ENCODE measurements at places on chromosomes 2 and 18. TPM values are rescaled to one million over a fixed set of nuclear protein-coding genes. Genes with fewer than 3 reads are reported as not detected.

- H3K27me3 ChIP-seq, result peaks cover 6% of the 10 kb centered on the region
- H3K36me3 ChIP-seq, result no peaks in the 10 kb centered on the region
- no peak for DNase-seq
Measured at GRCh38 chr2:112782234-112782799, 2.0 kb downstream of the IL1A start.

DNA sequence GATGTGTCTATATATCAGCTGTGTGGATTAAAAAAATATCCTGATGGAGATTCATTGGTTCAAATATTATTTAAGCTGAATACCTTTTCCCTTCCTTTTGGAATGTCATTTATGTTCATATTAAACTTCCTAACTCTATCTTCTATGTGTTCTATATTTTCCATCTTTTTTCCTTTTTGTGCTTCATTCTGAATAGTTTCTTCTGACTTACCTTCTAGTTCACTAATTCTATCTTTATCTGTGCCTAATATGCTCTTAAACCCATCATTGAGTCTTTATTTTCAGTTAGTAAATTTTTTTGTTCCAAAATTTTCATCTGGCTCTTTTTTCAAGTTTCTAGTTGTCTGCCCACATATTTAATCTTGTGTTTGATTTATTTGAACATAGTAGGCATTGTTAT lies 219.4 kb upstream of the STON1 start:
- no peak overlapping the region for H3K27ac ChIP-seq
- H3K36me3 ChIP-seq, result peaks cover 11% of the 10 kb centered on the region
- no peaks in the 10 kb centered on the region for H3K27me3 ChIP-seq
- H3K4me1 ChIP-seq, result peaks cover 14% of the 10 kb centered on the region

- no peaks in the 10 kb centered on the region for H3K27me3 ChIP-seq
- H3K4me3 ChIP-seq, result no peak overlapping the region
- DNase-seq, result no peak
- no peaks in the 10 kb centered on the region for H3K4me1 ChIP-seq
- H3K27ac ChIP-seq, result no peak overlapping the region
Measured at GRCh38 chr18:8264861-8265411, 344.3 kb upstream of the RAB12 start.

- H3K27ac ChIP-seq, result no peak overlapping the region
- no peak overlapping the region for H3K4me3 ChIP-seq
- H3K27me3 ChIP-seq, result peaks cover 17% of the 10 kb centered on the region
- H3K4me1 ChIP-seq, result peaks cover 16% of the 10 kb centered on the region
Measured at GRCh38 chr2:16722677-16723076, 57.0 kb upstream of the CYRIA start.

DNA sequence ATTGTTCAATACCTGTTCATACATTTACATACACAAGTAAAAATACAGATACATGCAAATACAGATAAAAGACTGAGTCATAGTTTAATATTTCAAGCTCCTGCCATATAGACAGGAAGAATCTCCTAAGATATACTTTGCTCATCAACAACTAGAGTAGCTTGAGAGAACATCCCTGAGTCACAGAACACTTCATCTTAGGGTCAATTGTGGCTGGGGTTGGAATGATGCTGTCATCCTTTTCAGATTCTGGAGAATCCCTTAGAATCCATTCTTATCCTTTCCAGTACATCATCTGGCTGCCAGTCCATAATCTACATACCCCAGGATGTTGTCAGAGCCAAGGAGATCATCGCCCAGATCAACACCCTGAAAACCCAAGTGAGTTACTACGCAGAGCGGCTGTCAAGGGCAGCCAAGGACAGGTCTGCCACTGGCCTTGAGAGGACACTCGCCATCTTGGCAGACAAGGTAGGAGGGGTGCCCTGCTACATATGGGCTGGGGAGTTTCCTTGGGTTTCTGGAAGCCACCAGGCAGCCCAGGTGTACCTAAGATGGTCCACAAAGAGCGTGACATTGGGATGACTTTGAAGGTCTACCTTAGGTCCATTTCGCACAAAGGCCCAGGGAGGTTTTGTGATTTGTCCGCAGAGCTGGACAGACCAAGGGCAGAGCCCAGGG lies 55.7 kb downstream of the COA5 start:
- H3K27ac ChIP-seq, result no peak overlapping the region
- no peaks in the 10 kb centered on the region for H3K27me3 ChIP-seq
- peaks cover 51% of the 10 kb centered on the region for H3K4me1 ChIP-seq
- no peak overlapping the region for H3K4me3 ChIP-seq
- H3K36me3 ChIP-seq, result peaks cover 4% of the 10 kb centered on the region

GRCh38 chr2:64541547-64541946 lies 17.4 kb downstream of the AFTPH start:
- peaks cover 52% of the 10 kb centered on the region for H3K4me1 ChIP-seq
- no peaks in the 10 kb centered on the region for H3K27me3 ChIP-seq
- DNase-seq, result no peak
- H3K4me3 ChIP-seq, result no peak overlapping the region
- no peak overlapping the region for H3K27ac ChIP-seq

GRCh38 chr2:105861200-105861599 lies 116.5 kb downstream of the NCK2 start:
- H3K27ac ChIP-seq, result no peak overlapping the region
- peaks cover 95% of the 10 kb centered on the region for H3K4me1 ChIP-seq
- H3K36me3 ChIP-seq, result peaks cover 43% of the 10 kb centered on the region
- no peak overlapping the region for H3K4me3 ChIP-seq
- H3K27me3 ChIP-seq, result no peaks in the 10 kb centered on the region

GRCh38 chr2:212665948-212666347 lies 127.3 kb upstream of the ERBB4 start:
- no peak overlapping the region for H3K27ac ChIP-seq
- no peak overlapping the region for H3K4me3 ChIP-seq
- DNase-seq, result no peak
- no peaks in the 10 kb centered on the region for H3K27me3 ChIP-seq
- H3K4me1 ChIP-seq, result no peaks in the 10 kb centered on the region
- H3K36me3 ChIP-seq, result no peaks in the 10 kb centered on the region

DNA sequence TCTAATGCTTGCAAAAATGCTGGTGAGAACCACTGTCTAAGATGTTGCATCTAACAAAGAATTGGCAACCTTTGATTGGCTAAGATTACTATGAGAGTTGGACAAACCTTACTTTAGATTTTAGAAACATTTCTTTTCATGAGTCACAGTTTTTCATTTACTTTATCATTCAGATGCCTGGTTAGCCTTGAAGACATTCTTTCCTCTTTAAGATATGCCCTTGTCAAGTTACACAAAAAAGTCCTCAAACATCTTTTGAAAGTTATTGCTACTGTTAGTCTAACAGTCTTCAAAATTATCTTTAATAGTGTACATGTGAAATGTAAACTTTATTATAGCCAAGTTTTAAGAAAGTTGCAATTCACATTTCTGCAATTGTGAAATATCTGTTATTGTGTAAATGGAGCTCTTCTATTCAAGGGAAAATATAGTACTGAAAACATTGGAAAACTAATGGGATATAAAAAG lies 276.3 kb downstream of the RND3 start:
- no peaks in the 10 kb centered on the region for H3K27me3 ChIP-seq
- DNase-seq, result no peak
- H3K27ac ChIP-seq, result no peak overlapping the region
- no peaks in the 10 kb centered on the region for H3K36me3 ChIP-seq
- H3K4me3 ChIP-seq, result no peak overlapping the region

TNS1 gene
- 0.74 TPM for total RNA-seq

DNA sequence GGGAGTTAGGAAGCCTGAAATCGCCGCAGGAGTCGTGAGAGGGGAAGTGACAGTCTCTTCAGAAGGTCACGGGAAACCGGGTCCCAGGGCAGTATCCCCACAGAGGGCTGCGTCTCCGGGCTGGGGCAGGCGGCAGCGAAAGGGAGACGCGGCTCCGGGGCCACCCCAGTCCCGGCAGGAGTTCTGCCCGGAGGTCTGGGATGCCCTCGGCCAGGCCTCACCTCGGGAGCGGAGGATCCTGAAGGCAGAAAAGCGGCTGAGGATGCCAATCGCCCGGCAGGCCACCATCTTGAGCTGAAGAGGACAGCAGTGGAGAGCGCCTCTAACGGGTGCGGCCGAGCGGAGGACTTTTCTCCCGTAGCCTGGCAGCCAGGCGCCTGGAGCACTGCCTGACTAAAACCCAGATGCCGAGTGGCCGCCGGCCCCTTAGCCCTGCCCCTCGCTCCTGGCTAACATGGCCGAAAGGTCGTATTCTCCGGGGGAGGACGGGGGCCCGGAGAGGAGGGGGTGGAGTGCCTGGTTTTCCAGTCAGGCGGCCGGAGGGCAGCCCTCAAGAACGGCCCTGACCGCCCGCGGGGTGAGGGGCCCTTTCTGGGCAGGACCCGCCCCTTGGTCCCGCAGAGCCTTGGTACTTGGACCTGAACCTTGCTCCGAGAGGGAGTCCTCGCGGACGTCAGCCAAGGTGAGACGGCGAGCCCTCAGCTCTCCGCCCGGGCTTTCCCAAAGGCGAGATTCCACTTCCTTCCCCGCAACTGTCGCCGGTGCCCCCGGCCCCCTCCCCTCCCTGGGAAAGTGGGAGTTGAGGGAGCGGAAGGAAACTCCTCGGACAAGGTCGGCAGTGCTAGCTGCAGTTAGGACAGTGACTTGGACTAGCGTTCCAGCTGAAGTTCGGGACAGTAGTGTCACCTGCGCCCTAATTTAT lies at the start of the genes HADHA and HADHB:
Gene HADHA (minus strand): TSS at position 324 of the 922 bp plus-strand sequence. CDS start 36 bp downstream, at position 288.
Gene HADHB (plus strand): TSS at position 631 of the 922 bp plus-strand sequence. CDS start 9,316 bp downstream, outside the sequence.
- H3K4me3 ChIP-seq, result peak within 1 kb of the TSS; percentile 99
- H3K36me3 ChIP-seq, result peaks cover 1% of the 10 kb centered on the region
- H3K27me3 ChIP-seq, result no peaks in the 10 kb centered on the region
- peak within 1 kb of the TSS; percentile 97 for H3K27ac ChIP-seq

DNA sequence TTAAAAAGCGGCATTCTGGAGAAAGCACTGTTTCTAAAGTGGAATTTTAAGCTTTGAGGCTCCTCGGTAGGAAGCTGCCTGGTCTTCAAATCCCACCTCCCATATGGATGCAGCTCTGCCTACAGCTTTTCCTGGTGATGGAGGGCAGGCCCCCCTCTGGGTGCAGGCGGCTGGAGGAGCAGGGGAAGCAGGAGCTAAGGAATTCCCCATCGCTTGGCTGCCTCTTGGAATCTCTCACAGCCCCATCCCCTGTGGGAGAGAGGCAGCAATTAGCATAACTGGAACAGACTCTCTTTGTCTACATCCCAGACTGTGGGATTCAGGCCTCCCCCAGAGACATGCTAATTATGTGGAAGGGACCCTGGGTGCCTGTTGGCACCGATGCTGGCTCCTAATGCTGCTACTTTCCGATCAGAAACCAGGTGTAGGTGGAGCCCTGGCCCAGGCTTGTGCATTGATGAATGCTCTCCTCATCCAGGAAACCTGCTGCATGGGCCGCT lies 51.3 kb downstream of the LIPG start:
- no peaks in the 10 kb centered on the region for H3K36me3 ChIP-seq
- no peak for DNase-seq
- H3K27me3 ChIP-seq, result peaks cover 4% of the 10 kb centered on the region
- no peaks in the 10 kb centered on the region for H3K4me1 ChIP-seq

IL18R1 gene
- total RNA-seq, result 17.1 TPM

DNA sequence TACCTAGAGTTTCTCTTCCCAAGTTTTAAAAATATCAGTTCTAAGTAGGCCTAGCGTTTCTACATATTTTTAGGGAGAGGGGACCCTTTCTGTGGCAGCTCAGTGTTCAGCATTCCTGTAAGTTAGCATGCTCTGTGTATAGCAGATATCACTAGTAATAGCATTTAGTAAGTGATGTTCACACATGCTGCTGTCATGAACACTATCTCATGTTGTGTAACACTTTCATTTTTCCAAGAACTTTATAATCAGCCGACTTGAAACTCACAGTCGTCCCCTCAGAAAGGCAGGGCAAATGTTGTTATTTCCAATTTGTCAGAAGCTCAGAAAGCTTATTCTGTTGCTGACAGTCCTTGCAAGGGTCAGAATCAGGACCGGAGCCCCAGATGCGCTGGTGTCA lies 267.7 kb downstream of the ALPK2 start:
- H3K27me3 ChIP-seq, result no peaks in the 10 kb centered on the region
- H3K4me1 ChIP-seq, result no peaks in the 10 kb centered on the region
- H3K36me3 ChIP-seq, result no peaks in the 10 kb centered on the region
- H3K4me3 ChIP-seq, result no peak overlapping the region

DNA sequence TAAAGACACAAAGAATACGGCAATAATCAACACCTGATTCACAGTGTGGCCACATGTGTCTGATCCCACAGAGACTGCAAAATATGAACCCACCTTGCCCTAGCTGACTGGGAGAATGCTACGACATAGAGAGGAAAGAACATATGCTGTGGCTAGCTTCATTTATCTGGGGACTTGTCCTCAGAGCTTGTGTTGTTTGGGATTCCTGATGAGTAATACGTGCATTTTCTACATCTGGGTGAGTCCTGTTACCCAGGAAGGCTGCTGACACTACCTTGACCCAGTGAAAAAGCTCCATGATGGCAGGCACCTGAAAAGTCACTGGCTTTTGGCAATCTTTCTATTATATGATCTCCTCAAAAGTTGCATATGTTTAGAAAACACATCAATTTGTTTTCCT lies 427.7 kb upstream of the LYPD1 start:
- no peak overlapping the region for H3K27ac ChIP-seq
- H3K27me3 ChIP-seq, result no peaks in the 10 kb centered on the region
- no peak for DNase-seq
- H3K36me3 ChIP-seq, result no peaks in the 10 kb centered on the region

MROH2A gene
- not detected for total RNA-seq

DNA sequence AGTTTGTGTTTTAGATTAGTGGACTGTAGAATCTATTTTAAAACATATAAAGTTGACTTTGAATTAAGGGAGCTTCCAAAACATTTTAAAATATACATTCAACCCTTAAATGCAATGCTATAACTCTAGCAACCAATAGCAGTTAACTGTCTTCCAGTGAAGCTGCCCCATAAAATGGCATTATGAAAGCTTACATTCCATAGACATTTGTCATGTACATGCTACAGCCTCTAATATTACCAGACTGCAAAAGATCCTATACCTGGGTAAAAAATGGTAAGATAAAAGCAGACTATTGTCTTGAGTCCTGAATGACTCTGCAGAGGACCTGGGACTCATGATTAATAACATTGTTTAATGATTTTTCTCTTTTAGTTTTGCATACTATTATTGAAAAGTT lies 489.4 kb downstream of the LRP1B start:
- no peak overlapping the region for H3K4me3 ChIP-seq
- DNase-seq, result no peak
- no peaks in the 10 kb centered on the region for H3K4me1 ChIP-seq
- no peaks in the 10 kb centered on the region for H3K36me3 ChIP-seq
- no peak overlapping the region for H3K27ac ChIP-seq

- DNase-seq, result no peak
- H3K36me3 ChIP-seq, result no peaks in the 10 kb centered on the region
- H3K27me3 ChIP-seq, result no peaks in the 10 kb centered on the region
- H3K4me1 ChIP-seq, result no peaks in the 10 kb centered on the region
- H3K27ac ChIP-seq, result no peak overlapping the region
- no peak overlapping the region for H3K4me3 ChIP-seq
Measured at GRCh38 chr2:134639265-134639664, 79.5 kb downstream of the TMEM163 start.

DNA sequence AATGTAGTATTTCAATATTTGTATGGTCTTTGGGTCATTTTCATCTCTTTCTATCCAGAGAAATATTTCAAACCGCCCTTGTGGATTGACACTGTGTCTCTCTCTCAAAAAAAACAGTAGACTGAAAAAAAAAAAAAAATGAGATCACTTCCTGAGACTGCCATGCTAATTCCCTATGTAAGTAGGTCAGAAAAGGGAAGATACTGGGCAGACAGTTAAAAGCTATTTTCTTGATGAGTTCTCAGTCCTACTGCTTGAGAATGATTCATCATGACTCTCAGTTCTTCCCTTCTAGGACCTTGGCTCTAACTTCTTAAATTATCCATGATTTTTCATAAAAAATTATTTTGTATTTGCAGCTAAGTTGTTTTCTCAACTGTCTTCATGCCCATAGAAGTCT lies 672.3 kb upstream of the REG3G start:
- no peak for DNase-seq
- no peaks in the 10 kb centered on the region for H3K27me3 ChIP-seq
- no peak overlapping the region for H3K4me3 ChIP-seq
- H3K36me3 ChIP-seq, result no peaks in the 10 kb centered on the region
- no peak overlapping the region for H3K27ac ChIP-seq

SPC25 gene
- total RNA-seq, result 31.0 TPM

All from activated naive CD4-positive, alpha-beta T cell treated with anti-CD3 and anti-CD28 coated beads for 36 hours (primary cell).